ENCODE measurements at places on chromosomes 2 and 18.
A peak's percentile ranks its signal among the peaks of the same experiment; 100 is the strongest.

GRCh38 chr2:191593622-191594385 lies 84.1 kb upstream of the NABP1 start:
- DNase-seq: no peak

DNA sequence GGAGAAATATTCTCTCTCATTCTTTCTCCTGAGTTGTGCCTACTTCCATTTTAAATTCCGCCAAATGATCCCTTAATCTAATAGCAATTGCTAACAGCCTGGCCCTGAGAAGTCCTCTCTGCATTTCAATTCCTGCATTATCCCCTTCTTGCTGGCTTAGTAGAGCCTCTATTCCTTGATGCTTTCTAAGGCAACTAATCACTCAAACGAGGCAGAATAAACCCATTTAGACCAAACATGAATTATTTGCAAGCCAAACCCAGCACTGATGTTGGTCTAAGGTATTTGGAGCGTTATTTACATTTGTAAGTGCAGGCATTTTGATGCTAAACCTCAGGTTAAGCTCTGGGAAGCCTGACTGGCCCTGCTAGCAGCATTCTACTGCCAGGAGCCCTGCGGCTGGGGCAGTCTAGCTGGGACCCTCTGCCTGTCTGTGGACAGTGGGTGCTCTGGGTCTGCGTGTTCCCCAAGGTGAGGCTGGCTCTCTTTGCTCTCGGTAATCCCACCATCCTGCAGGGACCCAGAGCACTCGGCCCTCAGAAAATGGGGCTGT lies 173.1 kb upstream of the HS6ST1 start:
- no peak for DNase-seq

GRCh38 chr2:217650716-217651360 lies 352.0 kb downstream of the TNS1 start:
- peak; percentile 47 for DNase-seq

DNA sequence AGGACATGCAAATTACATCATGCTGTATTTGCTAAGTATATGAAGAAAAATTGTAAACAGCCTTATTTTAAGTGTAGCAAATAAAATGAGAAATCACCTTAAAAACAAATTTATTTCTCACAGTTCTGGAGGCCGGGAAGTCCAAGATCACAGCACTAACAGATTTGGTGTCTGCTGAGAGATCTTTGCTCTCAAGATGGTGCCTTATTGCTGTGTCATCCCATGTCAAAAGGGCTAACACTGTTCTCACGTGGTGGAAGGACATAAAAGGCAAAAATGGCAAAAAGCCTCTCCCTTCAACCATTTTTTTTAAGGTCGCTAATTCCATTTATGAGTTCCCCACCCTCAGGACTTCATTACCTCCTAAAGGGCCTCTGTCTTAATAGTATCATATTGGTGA lies 12.1 kb downstream of the XRCC5 start:
- no peak for DNase-seq

GRCh38 chr2:39620067-39620466 lies 45.6 kb upstream of the TMEM178A start:
- DNase-seq: peak; percentile 19

DNA sequence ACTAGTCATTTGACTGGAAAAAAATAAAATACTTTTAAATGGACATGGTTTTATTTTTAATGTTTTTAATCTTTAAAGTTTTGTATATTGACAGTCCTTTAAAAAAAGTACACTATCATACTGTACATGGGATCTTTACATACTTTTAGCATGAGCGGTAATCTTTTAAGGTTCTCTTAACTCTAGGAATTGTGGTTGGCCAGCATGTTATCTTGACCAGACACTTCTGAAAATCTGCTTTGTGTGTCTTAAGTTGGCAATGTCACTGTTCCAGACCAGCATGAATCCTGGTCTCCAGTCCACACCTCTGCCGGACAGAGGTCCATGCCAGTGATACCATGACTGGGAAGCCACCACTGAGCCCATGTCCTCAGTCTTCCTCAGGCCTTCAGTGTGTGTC lies 17.7 kb downstream of the ITGB1BP1 start:
- DNase-seq: no peak

DNA sequence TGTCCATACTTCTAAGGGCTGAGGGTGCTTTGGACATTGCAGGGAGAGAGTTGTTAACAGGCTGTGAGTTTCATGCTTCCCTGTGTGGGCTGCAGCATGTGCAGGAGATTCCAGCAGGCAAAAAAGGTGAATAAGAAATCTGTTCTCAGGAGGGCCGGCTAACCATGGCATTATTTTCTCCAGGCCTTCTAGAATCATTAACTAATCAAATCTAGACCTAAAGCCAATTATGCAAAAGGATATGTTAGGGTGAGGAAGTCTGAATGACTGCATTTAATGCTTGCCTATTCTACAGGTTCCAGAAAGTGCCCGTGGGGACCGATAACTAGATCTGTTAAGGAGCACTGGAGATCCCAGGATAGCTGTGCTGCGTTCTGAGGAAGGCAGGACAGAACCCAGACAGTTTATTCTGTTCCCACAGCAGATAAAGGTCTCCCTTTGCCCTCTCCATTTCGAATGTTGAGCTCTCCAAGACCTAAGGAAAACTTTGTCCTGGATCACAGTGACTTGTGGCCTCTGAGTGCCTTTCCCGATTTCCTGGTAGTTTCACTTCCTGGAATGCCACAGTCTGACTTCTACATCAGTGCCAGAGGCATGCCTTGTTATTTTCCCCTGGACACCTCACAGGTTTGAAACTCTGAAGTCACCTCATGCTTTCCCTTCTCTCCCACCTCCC lies 50.0 kb upstream of the ZFP36L2 start:
- DNase-seq: no peak

GRCh38 chr2:164260506-164260905 lies 360.8 kb downstream of the GRB14 start:
- DNase-seq: no peak

- no peak for DNase-seq
Observed at GRCh38 chr2:235264121-235264493, 229.7 kb upstream of the AGAP1 start.

DNA sequence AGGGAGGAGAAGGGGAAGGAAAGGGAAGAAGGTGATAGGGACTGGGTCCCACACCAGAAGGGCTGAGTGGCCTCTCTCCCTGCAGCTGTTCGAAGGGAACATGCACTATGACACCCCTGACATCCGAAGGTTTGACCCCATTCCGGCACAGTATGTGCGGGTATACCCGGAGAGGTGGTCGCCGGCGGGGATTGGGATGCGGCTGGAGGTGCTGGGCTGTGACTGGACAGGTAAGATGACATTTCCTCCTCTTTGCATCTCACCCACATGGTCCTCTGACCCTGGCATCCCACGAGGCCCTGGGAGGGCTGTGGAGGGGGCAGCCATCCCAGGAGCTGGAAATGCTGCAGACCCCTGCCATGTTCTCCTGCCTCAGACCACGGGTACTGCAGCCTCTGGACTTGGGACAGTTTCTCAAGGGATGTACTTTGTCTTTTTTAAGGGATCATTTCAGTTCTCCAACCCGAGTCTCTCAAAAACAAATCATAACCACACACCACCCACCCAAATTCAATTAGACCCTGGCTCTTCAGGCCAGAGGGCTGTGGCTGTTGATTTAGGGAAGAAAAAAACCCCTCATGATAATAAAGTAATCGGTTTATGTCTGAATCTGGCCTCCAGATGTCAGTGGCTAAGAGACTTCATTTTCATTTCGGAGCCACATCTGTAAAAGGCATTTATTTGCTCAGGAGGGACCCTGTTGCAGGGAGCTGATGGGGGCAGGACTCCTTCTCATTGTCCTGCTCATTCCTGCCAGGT lies 63.5 kb downstream of the NRP2 start:
- DNase-seq: no peak

GRCh38 chr18:8121942-8122480 lies 487.2 kb upstream of the RAB12 start:
- no peak for DNase-seq

GRCh38 chr2:222176890-222177289 lies 121.9 kb downstream of the PAX3 start:
- no peak for DNase-seq

DNA sequence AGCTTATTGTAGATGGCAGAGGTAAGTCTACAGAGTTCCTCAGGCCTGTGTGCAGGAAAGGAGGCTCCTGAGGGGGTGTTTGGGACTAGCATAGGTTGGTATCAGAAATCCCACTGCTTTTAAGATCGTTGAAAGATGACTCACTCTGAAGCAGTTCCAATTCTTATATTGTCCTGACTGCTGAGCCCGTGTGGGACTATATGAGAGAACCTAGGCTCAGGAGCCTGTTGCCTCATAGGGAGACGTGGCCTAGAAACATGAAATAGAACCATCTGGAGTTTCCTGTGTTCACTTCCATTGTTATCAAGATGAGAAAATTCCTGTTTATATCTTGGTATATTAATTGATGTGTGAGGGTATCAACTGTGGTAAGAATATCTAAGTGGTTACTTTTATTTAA lies 5.7 kb downstream of the CCT7 start:
- no peak for DNase-seq

DNA sequence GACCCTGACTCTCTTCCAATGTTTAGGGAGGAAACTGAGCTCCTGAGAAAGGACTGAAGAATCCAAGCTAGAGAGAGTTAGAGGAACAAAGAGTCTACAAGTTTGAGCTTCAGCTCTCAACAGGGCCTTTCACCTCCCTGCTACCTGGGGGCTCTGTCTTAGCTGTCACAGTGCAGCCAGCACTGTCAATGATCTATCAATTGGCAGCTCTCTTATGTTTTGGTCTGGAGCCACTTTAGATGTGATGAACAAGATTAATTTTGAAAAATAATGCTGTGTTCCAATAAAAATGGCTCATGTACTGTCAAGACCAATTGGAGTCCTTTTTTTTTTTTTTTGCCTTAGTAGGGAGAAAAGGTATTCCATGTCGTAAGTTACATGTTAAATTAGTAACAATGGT lies 215.8 kb upstream of the TRIB2 start:
- DNase-seq: no peak

- no peak for DNase-seq
Observed at GRCh38 chr2:233672886-233673285, 1.2 kb downstream of the UGT1A9 start.

GRCh38 chr2:98585386-98585785 lies 22.9 kb downstream of the COA5 start:
- DNase-seq: no peak

DNA sequence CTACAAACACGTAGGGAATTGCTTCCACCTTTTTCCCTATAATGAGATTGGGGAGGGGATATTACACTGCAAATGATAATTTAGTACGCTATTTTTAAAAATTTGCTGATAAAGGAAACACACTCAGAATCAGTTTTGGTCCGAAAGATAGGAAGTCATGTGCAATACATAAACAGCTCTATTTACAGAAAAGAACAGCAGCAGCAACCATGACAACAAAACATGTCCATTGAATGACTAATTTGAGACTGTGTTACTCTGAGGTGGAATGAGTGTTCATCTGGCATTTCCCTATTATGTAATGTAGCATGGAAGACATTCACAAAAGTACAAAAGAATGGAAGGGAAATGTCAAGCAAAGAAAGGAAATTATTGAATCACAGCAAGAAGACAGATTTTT lies 337.2 kb downstream of the NBAS start:
- DNase-seq: no peak

DNA sequence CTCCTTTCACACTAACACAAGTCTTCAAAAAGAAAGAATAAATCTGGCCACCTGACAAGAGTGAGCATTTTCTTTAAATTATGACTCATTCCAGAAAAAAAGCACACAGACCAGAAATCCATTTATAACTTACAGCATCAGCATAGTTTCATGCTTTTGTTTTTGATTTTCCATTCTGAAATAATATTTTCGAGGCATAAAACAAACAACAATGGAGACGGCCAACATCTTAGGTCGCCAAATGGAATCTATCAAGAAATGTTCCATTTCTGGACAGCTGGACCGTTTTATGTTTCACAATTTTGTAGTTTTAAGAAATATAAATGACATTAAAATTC lies 165.4 kb upstream of the ZFP36L2 start:
- no peak for DNase-seq

- DNase-seq: no peak
Observed at GRCh38 chr2:41446266-41446665, 601.6 kb upstream of the PKDCC start.

- no peak for DNase-seq
Observed at GRCh38 chr2:28350791-28351285, 41.8 kb upstream of the FOSL2 start.

DNA sequence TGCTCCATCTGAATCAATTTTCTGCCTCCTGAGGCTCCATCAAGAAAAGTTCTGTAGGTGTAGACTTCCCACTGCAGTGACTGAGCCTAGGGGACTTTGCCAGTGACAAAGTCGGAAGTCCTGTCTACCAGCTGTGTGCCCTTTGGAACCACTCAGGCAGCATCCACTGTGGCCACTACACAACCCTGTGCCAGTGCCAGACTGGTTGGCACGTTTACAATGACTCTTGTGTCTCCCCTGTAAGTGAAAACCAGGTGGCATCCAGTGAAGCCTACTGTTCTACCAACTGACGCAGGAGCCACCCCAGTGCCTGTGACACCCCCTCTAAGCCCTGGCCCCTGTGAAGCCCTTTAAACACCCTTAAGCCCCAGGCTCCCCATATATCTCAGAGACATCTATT lies 132.1 kb upstream of the SERPINE2 start:
- no peak for DNase-seq

DNA sequence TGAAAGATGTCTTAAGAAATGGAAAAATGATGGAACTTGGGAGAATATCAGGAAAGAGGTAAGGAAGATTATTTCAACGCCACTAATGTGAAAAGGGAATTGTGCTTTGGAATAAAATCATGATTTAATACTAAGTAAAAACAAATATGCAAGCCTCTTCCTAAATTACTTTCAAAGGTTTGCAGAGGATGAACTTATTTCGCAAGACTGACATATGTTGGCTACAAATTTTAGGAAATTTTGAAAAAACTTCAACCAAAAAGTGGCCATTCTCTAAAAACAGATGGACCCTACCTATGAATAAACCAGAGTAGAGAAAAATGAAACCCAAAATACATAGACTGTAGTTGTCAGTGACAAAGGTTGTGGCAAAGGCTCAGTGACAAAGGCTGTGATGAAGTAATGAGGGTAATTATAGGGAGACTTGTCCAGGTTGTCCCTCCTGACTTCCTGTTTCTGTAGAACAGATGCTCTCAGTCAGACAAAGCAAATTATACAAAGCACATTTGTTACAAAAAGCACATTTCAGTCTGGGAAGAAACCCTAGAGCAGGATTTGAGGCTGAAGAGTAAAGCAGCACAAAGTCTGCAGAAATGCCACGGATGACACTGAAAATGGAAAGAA lies 39.5 kb downstream of the SFT2D3 start:
- no peak for DNase-seq

DNA sequence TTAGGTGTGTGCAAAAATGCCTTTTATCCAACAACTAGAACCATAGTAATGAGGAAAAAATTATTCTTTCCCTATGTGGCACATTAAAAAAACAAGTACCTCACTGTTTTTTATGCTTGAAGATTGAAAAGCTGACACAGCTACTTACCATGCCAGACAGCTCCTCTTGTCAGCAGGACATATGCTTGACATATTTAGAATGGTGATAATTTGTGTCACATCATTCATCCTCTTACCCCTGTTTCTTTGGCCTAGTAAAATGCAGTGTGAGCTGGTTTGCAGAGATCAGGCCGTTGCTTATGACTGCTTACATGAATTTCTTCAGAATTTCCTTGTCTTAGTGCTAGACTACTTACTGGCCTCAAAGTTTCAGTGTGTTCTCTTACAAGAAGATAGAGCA lies 869.9 kb downstream of the LRP1B start:
- DNase-seq: no peak

All from activated T-cell treated with anti-CD3 and anti-CD28 coated beads, Interleukin-2, amount 50 U/mL, for 72 hours (primary cell).